A549 (cell line): ENCODE measurements at places on chromosomes 5 and 9.

DNA sequence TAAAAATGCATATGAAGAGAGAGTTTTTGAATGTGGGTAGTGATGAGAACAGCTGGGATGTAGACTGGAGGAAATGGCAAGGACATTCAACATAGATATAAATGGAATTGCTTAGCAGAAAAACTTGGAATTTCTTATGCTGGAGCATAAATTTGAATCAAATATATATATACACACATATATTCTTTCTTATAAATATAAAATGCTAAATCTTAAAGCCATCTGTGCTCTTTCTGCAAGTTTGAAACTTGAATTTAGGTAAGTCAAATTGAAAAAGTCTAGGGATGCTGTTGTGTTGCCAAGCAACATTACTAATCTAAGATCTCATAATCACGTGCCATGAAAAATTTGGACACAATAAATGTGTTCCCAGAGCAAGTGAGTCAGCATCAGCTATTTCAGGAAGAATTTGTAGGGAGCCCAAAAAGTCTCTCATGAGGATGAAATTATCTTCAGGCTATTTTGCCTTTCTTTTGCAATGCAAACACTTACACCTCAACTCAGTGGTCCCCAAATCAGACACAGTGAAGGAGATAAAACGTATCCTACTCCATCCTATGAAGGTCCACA lies 58.4 kb upstream of the ALDH1A1 start:
- no peak for DNase-seq

- no peak for DNase-seq
Observed at GRCh38 chr5:143619040-143619439, 192.9 kb upstream of the HMHB1 start.

- DNase-seq, result no peak
Observed at GRCh38 chr5:120767178-120767820, 303.2 kb downstream of the PRR16 start.

DNA sequence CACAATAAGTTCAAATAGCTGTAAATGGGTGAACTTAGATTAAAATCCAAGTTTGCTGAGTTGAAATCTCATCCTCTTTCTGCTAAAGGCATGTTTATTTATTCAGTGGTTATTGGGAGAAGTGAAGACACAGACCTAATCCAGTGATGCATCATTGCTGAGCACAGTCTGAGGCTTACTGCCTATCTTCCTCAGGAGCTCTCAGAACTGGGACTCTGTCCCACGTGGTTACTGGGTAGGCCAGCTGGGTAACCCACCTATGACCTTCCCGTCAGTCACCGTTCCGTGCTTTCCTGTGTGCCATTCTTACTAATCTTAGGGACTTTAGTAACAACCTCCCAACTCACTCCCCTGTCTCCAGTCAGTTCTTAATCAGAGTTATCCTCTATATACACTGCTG lies 226.8 kb upstream of the ATP10B start:
- no peak for DNase-seq

DNA sequence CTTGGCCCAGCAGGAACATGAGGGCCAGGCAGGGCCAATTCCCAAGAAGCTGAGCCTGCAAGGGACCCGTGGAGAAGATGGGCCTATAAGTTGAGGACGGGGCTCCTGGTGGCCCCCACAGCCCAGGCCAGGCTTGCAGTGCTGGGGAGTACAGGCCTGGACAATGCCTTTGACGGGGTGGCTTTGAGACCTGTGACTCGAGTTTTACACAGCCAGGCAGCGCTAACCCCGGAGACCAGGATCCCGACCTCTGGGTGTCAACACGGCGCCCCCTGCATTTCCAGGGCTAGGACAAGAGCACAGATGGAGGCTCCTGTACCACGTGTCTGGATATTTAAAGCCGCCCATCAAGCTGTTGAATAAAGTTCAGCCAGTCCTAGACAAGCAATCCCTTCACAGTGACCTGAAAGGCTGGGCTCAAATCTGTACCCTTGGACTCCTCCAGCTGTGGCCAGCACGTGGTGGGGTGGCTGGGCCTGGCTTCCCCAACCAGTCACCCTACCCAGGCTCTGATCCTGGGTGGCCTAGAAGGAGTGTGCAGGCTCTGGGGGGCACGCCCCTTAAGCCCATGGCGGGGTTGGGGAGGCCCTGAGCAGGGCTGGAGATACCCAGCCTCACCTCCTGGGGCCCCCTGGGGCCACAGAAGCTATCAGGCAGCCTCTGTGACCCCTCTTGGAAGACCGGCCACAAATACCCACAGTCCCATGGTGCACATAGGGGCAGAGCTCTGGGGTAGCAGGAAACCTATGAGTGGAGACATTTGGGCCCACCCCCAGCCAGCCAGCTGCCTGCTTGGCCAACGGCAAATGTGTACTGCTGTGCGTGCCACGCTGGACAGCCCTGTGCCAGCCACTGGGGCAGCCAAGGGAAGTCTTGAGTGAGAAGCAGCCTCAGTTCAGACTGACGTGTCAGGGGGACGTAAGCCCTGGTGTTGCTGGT lies 88.7 kb downstream of the NTNG2 start:
- no peak for DNase-seq

DNA sequence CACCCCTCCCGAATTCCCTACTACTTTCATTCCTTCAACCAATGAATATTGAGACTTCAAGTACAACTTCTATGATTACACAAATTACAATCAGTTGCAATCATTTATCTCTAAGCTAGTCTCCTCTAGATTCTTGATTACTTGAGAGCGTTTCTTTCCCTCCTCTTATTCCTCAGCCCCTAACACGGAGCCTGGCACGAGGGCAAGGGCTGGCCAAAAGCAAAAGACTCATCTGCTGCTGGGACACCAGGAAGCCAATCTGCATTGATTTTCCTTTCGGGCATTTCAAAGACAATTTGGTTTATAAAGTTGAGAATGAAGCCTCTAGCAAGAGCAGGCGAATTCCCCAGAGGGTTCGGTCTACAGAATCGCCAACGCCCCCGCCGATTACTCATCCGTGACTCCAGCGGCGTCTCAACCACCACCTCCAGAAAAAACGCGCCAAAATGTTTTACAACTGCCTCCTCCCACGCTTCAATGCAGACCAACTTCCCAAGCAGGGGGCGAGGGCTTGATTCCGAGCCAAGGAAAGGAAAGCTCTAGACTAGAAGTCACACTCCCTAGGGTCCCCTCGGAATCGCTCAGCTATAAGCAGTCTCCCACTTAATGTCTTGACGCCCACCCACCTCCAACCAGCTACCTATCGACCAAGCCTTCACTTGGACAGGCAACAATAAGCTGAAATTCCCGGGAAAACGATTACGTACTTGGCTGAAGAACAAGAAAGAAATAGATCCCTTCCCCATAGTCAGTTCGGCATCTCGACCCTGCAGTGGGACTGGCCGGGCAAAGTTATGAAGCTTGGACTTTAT lies 1.5 kb downstream of the PCSK1 start:
- DNase-seq, result no peak

- DNase-seq, result no peak
Observed at GRCh38 chr5:110161162-110161561, 471.4 kb downstream of the MAN2A1 start.

GRCh38 chr9:37395663-37396062 lies 26.8 kb upstream of the GRHPR start:
- DNase-seq, result no peak

- DNase-seq, result peak; percentile 99
Observed at GRCh38 chr5:177516601-177517568, at the start of gene DDX41. Gene DDX41, minus strand, starts transcription at chr5:177516961. Its CDS starts 16 bp downstream, at chr5:177516945.

DNA sequence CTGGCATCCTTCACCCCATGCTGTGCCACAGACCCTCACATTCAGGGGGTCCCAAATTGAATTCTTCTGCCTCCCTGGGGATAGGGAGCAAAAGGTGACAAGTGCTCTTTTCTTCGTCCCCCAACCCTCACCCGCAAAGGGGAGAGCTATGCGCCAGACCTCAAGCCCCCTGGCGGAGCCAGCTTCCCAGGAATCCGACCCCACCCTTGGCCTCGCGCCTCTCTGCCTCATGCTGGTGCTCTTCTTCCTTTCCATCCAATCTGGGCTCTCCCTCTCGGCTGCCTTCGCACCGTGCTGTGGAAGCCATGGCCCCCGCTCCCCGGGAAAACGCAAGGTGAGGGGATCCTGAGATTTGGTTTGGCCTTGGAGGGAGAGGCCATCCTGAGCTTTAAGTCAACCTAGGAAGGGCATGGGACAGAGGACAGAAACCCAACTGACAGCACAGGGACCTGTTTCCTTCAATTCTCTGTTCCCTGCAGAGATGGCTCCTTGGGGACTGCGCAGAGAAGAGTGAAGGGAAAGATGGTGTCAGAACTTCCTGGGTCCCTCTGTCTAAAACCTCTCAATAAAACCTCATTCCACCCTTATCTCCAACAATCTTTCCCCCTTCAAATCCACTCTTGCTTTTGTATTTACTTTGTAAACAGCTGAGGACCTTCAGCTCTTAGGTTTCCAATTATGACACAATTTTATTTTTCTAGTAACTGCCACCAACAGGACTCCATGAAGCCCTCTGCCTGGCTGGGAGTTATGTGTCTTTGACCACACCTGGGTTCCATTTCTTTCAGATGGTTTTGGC lies 36.3 kb upstream of the CRB2 start:
- no peak for DNase-seq

DNA sequence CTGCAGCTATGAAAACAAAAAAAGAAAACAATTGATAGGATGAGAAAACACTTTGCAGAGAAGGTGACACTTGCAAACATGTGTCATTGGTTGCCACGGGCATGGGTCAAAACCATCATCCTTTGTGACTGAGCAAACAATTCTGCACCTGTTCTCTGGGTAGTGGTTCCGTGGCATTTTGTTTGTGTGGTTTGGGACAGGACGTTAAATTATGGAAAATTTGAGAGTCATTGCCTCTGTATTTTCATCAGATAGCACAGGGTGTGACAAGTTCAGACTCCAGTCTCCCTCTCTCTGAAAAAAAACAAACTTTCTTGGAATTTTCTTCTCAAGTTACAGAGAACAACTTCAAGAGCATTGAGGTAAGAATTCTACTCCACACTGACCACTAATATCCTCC lies 113.4 kb upstream of the HMHB1 start:
- DNase-seq, result no peak

- peak; percentile 61 for DNase-seq
Observed at GRCh38 chr5:125484272-125484741, 737.9 kb upstream of the ZNF608 start.

DNA sequence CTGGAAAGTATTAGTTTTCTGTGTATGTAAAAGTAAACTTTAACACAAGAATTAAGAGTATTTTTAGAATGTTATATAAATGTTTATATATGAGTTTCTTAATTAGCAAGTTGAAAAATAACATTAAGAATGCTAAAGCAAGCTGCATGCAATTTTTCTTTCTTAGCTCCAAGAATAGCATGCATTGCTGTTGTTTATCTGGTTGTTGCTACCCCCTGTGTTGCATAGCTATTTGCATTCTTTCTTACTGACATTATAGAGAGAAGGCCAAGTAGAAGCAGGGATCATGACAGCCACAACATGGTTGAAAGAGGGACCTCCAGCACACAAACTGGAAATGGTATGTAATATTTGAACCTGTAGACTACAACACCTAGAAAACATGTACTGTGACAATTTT lies 94.8 kb downstream of the ERCC6L2 start:
- DNase-seq, result no peak

- DNase-seq, result no peak
Observed at GRCh38 chr5:133953568-133954145, 14.8 kb downstream of the C5orf15 start.

DNA sequence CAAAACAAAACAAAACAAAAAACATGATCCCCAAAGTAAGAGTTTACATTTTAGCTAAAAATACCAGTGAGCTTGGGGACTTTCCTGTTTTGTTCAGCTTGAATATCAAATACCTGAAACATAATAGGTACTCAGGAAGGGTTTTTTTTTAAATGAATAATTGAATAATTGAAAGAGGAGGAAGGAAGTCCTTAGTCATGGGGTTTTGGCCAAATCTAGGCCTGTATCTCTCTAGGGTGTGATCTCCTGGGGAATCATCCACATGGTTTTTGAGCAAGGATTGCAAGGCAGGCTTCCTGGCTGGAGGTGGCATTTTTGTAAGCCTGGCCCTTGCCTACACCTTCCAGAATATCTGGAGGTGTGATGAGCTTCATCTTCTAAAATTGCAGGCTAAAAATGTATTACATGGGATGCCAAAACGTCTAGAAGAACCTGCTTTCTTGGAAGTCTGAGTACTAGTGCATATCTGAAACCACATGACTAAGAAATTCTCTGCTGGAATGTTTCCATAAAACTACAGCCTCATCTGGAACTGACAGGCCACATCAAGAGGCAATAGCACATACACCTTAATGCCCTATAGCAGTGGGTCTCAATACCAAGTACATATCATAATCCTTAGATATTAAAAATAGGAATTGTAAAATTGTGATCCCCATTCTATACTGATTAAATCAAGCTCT lies 10.4 kb downstream of the C9 start:
- no peak for DNase-seq

DNA sequence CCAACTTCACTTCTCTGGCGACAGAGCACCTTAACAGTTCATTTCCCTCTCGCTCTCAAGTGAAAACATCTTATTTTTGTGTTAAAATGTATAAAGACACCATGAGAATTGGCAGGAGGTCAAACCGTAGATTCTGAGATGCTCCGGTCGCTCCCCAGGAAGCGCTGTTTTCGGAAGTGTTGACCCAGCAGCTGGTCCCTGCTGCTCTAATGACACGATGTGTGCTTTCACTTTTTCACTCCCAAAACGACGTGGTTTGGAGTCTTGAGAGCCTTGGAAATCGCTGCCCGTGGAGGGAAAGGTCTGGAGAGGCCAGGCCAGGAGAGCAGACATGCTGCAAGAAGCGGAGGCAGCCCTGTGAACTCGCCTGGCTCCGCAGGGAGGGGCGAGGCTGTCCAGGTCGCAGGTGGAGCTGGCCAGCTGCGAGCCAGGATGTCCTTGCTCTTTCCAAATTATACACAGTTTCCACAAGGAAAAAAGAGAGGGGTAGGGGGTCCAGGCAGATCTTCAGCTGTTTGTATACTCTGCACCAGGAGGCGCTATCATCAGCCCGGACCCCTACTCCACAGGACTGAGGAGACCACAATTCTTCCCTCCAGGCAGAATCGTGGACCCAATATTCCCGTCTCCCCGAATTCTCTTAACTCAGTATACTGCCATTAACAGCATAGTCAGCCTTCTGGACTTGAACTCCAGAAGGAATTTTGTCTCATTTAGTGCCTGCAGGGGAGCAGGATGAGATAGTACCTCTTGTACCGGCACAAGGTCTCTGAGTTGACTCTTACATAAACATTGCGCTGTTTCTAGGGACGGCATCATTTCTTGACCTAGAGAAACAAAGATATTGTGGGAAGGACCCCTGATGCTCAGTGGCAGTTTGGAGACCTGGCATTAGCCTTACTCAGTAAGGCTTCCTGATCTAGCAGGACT lies 248.6 kb upstream of the ANKRD55 start:
- no peak for DNase-seq

DNA sequence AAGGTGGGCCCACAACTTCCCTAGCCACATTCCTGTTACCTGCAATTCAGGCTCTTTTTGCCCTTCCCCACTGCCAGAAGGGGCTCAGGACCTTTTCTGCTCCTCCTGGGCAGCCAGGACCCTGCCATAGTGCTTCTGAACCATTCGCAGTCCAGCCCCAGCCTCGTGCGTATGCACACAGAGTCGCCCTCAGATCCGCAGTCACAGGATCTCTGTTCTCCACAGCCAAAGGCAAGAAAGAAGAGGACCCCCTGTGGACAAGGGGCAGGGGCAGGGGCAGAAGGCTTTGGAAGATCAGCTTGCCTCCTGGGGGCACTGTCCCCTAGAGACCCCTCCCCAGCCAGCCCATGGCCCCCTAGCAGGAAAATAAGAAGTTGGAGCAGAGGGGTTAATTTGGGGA lies 82.8 kb downstream of the PCDH1 start:
- no peak for DNase-seq

- no peak for DNase-seq
Observed at GRCh38 chr9:134391319-134392231, 65.3 kb downstream of the RXRA start.
